ENCODE measurements at places on chromosomes 5 and 9.

DNA sequence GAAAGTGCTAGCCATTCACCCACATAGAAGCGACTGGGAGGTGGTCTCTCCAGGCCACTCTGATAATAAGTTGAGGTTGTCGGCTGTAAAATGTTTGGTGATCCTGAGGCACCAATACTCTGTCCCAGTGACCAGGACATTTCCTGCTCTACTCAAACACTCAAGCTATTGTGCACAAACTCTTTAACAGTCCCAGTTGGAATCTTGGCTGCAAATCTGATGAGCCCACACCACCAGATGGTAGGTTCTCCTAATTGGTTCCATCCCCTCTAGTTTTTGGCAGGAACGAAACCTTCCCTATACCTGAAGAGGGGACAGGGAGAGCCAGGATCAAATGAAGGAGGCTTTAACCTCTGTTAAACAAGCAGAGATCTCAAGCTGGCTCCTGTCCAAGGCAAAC lies 14.3 kb downstream of the GRIA1 start:
- no peak for DNase-seq

DNA sequence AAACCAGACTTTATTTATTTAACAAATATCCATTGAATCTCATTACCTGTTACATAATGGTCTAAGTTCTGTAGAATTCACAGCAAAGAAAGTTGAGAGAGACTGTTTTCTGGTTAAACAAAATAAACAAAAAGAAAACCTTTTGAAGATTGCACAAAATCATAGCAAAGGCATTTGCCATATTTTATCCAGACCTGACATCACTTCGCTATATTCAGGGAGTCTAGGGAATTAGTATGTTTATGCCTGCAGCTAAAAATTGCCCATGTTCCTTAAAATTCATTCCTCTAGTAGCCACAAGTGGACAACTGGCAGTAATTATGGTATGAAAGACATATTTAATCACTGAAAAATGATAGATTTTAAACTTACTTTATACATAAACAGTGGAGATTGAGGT lies 577.0 kb upstream of the DAB2 start:
- no peak for DNase-seq

DNA sequence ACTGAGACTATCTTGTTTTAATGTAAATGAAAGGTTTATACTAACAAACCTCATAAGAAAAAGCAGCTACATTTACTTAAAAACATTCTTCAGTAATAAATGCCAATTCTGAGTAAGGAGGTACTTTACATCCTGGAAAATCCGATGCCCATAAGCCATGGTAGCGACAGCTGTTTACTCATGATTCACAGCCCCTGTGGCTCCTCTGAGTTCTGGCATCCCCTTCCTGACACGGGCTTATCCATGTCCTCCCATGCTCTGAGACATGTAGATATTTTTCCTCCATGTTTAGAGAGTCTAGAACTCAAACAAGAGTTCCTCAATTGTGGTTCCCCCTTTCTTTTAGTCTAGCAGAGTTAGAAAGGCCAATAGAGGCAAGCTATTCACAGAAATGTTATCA lies 63.1 kb upstream of the DEPDC1B start:
- DNase-seq, result no peak

- DNase-seq, result no peak
Measured at GRCh38 chr9:89655990-89656657, 51.3 kb downstream of the GADD45G start.

GRCh38 chr5:23627976-23628375 lies 120.6 kb downstream of the PRDM9 start:
- DNase-seq, result no peak

GRCh38 chr9:70635790-70636189 lies 221.3 kb upstream of the KLF9 start:
- no peak for DNase-seq

DNA sequence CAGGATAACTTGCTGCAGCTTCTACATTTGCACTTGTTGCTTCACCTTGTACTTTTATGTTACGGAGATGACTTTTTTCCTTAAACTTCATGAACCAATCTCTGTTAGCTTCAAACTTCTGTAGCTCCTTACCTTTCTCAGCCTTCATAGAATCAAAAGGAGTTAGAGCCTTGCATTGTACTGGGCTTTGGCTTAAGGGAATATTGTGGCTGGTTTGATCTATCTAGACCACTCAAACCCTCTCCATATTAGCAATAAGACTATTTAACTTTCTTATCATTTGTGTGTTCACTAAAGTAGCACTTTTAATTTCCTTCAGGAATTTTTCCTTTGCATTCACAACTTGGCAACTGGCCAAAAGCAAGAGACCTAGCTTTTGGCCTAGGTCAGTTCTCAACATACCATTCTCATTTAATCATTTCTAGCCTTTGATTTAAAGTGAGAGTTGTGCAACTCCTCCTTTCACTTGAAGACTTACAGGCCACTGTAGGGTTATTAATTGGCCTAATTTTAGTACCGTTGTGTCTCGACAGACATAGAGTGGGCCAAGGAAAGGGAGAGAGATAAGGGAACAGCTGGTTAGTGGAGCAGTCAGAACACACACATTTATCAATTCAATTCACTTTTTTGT lies 63.7 kb downstream of the SHOC1 start:
- DNase-seq, result no peak

DNA sequence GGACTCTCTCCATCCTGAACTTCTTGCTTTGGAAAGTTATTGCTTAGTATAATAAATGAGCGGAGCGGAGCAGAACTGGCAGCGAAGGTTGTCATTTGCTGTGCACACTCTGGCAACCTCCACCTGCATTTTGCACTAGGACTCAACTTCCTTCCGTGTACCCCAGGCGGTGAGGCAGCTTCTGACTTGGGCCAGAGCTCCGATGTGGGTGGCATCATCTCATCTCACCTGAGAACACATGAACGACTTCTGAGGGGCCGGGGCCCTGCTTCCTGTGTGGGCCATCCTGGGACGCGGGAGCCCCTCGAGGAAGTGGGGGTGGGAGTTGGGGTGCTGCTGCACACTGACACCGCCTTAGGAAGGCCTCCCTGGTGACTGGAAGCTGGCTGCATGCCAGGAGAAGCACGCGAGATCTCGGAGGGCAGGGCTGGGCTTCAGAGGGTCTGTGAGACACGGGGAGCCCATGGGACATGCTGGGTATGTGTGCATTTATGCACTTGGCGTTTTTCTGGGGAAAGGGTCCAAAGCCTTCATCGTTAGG lies 56.5 kb upstream of the COL5A1 start:
- DNase-seq, result no peak

DNA sequence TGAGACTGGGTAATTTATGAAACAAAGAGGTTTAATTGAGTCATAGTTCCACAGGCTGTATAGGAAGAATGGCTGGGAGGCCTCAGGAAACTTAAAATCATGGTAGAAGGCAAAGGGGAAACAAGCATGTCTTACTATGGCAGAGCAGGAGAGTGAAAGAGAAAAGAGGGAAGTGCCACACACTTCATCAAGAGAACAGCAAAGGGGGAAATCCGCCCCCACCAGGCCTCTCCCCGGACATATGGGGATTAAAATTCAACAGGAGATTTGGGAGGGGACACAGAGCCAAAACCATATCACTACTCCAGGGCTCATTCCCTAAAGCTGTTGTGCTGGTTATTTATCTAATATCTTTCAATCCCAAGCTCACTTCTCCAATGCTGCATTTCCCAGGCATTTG lies 50.2 kb upstream of the NR3C1 start:
- no peak for DNase-seq

DNA sequence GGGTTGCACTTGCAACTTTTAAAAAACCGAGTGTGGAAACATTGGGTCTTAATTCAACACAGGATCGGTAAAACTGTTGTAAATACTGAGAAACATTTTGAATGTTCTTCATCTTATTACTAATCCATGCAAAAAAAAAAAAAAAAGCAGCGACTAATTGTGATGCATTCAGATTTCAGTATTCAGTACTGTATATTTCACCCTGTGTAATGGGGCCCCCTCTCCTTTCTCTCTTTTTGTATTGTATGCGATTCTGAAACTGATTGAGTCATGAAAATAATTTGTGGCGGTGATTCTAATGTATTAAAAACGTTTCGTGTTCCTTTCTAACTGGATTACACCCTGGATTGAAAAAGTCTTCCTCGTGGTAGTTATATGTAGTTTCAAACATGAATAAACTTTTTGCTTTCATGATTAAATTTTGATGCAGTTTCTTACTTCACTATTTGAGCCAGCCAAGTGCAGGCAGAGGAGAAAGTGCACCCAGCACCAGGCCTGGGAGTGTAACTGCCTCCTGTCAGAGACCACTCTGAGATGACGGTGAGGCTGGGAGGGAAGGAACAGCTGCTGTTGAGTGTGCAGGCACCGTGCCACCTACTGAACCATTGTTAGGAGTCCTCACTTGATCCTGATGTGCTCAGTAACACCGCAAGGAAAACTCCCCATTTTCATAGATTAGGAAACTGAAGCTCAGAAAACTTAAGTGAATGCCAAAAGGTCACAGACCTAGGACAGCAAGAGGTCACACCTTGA lies 220.0 kb downstream of the PBX3 start:
- no peak for DNase-seq

DNA sequence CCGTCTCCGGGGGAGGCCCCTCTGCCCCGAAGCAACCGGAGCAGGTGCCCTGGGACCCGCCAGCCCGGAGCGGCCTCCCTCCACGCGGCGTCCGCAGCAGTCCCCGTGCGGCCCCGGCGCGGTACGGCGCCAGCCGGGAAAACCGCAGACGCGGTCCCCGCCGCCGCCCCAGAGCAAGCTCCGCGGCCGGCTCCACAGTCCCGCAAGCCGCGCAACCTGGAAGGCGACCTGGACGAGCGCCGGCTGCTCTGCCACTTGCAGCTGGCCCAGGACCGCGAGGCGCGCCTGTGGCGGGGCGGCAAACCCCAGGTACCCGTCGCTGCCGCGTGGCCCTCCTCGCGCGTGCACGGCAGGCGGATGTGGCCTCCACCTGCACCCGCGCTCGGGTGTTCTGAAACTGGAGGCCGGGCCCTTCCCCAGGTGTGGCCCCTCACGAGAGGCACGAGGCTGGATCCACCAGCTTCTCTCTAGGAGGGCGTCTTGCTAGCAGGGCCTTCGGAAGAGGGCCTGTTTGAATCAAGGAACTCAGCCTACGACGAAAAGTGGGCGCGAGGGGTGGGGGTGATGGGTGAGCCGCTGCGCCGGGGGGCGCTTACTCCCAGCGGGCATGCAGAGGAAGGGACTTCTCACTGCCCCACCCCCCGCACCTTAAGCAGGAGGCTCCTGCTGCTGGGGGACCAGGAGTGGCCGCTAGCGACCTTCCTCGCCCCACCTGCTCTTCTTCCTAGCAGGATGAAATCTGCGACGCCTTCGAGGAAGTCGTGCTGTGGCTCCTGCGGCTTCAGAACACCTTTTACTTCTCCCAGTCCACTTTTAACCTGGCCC lies 602 bp downstream of the CCNI2 start:
- peak; percentile 48 for DNase-seq

DNA sequence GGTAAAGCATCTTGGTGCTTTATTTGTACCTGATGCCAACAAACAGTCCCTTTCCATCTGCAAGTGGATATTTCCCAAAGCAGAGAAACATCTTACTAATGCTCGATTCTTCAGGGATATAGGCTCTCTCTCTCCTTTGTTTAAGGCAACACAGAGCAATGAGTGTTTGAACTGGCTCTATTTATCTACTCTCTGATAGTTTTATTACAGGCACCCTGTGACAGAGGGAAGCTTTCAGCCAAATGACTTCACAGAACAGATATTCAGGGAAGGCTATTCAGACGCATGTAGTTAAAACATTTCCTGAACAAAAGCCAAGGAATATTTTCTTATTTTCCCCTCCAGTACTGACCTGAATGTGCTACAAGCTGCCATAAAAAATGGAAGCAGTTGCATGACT lies 141.8 kb downstream of the YIPF5 start:
- no peak for DNase-seq

GRCh38 chr9:134349936-134350335 lies 23.7 kb downstream of the RXRA start:
- DNase-seq, result no peak

DNA sequence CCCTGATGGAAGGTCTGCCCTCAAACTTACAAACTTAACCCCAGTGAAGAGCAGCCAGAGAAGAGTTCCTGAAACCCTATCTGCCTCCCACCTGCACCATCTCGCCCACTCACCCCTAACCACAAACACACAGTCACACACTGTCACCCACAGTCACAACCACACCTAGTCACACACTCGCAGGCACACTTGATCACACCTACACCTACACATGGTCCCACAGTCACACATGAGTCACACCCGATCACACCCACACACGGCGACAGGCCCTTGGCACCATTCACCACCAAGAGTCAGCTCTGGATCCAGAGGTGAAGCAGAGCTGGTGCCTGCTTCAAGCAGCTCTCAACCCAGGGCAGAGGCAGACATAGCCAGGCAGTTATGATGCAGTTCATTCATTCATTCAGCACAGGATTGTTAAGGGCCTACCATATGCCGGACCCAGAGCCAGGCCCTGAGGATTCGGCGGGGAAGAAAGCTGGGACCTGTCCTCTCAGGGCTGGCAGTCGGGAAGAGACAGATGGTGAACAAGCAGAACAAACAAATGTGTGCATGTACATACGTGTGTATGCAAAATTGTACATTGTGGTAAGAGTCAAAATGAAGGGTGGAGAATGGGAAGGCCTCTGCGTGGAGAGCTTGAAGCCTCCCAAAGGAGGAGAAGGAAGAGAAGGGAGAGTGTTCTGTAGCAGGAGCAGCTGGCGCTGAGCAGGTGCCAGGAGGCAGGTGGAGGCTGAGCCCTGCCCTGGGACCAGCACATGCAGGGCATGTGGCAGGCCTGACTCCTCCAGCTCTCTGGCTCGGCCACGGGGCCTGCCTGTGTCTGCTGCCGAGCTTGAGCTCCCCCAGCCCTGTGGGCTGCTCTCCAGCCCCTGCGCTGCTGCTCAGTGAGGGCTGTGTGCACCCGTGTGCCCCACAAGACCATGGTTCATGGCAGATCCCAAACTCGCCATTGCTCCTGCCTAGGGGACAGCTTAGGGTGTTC lies 6.4 kb downstream of the TSPAN17 start:
- no peak for DNase-seq

DNA sequence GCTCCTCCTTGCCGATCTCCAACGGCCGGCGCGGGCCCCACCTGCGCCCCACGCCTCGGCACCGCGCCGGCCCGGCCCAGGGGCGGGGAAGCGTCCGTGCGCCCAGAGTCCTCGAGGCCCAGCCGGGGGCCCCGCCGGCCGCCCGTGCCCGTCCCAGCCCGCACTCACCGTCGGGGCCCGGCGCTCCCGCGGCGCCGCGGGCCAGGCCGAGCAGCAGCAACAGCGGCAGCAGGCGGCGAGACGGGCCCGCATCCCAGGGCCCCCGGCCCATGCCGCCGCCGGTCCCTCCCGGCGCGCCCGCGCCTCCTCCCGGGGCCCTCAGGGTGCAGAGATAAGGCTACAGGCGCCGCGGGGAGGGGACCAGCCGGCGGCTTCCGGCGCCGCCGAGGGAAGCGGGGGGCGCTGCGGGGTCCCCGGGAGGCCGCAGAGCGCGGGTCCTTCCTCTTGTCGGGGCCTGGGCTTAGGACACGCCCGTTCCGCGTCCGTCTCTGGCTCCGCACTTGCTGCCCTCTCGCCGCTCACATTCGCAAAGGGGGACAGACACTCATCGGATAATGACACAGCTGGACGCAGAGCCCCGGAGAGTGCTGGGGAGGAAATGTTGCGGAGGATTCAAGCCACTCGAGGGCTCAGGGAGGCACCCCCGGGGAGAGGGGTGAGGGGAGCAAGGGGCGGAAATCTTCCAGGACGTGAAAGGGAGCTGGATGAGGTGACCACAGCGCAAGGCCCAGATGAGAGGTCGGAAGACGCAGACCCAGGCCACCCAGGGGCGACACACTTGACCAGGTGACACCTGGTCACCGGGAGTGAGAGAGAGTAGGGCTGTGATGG lies at the start of gene SUSD1:
Gene SUSD1, minus strand, starts transcription at position 333 of the 831 bp plus-strand sequence. Its CDS starts 62 bp downstream, at position 271.
- DNase-seq, result peak; percentile 59
